ENCODE measurements at places on chromosomes 3 and 15.

DNA sequence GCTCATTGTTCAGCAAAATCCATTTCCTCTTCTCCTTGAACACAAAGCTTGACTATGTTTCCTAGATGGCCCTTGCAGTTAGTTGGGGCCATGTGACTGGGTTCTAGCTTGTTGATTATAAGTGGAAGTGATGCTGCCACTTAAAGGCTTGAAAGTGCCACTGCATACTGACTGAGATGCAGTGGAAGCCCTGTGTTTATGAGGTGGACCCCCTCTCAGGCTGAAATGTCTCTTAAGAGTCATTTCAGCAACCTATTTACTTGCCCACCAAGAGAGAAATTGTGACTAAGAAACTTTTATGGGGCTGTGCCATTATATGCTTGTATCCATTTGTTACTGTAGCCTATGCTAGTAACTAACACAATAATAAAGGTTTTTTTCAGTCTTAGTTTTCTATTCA lies 8.4 kb upstream of the ANP32A start:
- no peak for DNase-seq

DNA sequence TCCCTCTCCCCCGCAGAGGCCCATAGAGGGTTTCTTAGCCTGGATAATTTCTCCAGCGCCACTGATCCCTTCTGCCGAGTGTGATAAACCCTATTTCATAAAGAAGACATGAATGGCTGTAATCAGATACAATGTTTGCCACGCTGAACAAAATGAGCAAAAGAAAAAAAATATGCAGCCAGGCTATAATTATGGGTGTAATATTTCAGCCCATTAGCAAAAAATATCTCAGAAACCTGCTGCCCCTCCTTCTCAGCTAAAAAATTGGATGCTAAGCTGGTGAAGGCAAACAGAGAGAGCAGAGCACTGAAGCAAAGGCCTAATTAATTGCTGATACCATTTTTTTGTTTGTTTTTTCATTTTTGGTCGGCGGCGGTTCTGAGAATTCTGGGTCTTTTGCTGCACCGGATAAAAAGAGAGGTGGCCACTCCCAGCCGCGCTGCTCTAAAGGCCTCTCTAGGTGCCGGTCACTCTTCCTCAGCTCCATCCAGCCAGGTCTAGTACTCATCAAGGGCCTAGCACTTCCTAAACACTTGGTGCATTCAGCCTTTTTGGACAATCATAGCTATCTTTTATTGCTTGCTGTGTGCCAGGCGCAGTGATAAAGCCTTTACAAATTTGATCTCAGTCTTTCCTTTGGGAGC lies 128.7 kb upstream of the TLE3 start:
- no peak for DNase-seq

GRCh38 chr3:158918008-158918407 lies 116.2 kb downstream of the MFSD1 start:
- peak; percentile 30 for DNase-seq

DNA sequence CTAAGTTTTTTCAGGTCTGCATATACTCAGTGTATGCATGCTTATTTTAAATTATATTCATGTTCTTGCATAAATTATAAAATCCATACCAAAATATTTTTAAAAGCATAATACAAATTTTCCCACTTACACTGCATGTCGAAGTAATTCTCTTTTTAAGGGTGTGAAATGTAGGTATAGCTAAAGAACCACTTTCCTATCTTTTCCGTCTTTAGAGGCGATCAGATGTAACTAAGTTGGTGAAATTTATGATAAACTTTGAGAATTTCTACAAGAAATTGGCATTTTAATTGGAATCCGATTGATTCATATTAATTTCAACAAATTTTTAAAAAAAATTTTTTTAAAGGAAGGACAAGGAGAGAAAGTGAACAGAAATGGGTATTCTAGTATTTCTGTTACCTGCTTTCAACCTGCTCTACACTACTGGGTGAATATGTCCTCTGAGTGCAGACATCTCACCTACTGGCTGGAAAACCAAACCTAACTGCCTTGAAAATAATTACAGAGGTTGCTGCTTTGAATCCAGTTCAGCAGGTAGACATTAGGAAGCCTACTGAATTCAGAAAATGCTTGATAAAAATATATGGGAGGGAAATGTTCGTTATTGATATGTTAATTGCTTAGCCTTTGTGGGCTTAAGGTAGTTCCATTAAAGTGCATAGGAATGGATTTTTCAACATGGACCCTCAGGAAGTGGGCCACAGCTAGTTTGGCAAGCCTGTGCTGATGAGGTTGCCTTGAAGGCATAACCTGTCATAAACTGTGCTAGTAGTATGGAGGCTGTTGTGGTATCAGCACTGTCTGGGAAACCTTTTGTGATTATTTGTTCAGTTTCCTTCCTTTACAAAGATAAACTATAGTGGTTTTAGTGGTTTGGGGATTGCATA lies 5.1 kb downstream of the TRIM71 start:
- DNase-seq, result no peak
